GM23248 (cell line): ENCODE measurements at places on chromosomes 11 and 22. TPM values are rescaled to one million over a fixed set of nuclear protein-coding genes. Genes with fewer than 3 reads are reported as not detected.

- peak; percentile 29 for DNase-seq
Observed at GRCh38 chr22:29343313-29343805, 27.9 kb upstream of the RASL10A start.

DNA sequence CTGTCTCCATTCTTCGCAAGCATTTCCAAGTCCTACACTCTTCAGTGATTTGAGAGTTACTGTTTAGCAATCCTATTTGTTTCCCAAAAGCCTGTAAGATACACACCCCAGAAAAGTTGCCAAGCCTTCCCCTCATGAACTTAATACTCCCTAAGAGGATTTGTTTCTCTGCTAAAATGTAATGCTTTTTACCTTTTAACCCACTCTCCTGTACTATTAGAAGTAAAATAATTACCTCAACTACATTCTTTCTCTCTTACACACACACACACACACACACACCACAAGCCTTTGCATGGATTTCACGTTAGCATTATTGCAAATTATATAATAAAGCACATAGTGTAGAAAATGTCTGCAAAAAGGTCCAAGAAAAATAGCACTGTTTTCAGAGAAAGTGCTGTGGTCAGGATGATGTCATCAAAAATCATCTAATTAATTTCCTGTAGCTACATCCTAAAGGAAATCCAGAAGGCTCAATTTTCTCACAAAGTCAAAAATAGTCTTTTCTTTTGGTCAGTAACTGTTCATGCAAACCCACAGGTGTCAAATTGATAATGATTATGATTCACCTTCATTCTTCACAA lies 364.1 kb upstream of the PITPNB start:
- DNase-seq = peak; percentile 52

DNA sequence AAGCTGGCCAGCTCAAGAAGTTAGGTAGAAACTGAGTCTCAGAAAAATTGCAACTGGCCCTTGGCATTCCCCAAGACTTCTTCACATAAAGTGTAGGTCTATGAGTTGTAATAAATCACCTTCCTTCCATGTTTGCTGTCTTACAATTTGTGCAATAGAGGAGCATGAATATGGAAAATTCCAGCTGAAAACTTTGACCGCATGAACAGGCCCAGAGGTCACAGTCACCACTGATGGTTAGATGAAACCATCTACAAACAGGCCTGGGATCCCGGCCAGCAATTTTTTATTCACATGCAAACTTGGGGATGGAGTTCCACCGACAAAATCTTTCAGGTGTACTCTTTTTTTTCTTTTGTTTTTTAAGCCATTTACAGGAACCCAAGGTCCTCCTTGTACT lies 88.1 kb downstream of the SERGEF start:
- no peak for DNase-seq

The C1QTNF4 gene
- polyA plus RNA-seq = not detected in 2 replicates

DNA sequence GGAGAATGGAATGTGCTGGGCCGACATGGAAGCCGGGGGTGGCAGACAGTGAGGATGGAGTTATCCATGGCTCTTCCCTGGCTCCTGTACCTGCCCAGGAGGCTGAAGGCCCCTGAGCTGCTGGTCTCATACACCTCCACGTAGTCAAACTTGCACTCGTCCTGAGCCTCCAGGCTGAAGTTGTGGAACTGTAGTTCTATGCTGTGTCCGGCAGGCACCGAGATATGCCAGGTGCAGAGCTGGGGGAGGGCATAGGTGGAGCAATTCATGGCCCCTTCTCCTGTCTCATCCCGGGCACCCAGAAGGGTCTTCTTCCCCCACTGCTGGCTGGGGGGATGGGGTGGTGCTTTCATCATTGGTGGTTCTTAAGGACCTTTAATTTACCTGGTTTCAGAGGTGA lies 2.8 kb downstream of the MFRP start:
- no peak for DNase-seq

DNA sequence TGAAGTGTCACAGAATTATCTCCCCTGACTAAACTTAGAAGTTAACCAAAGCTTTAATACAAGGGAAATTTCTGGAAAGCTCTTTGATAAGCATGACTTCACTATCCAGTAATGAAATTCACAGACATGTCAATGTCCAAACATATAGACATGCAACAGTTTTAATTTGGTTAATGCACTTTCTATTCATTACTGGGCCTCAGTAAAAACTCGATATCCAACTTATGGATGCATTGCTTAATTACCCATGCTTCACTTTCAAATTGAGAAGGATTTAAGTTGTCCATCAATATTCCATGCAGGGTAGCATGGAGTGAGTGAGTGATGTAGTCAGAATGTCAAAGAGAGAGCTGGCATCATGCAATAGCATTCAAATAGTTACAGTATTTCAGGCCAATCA lies 197.5 kb downstream of the CADM1 start:
- no peak for DNase-seq
